Foreskin keratinocyte (primary cell): ENCODE measurements at places on chromosomes 3 and 15. TPM values are rescaled to one million over a fixed set of nuclear protein-coding genes. Genes with fewer than 3 reads are reported as not detected.
A peak's percentile ranks its signal among the peaks of the same experiment; 100 is the strongest.

- no peak for DNase-seq
Observed at GRCh38 chr3:20984594-20985205, 766.3 kb downstream of the ZNF385D start.

DNA sequence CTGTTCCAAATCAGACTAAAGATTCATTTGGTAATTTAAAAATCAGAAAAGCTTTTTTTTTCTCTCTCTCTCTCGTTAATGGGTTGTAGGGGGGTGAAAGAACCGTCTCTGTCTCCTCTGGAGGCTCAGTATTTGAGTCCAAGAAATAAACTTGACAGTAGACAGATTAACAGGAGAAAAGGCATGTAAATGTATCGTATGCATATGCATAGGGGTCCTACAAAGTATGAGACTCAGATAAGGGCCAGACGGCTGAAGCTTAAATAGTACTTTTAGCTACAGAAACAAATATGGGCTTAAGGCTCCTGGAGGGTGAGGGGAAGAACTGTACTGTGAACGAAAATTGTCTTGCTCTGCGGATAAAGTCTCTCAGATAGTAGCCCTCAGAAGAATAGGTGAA, 42.4 kb downstream of the PIK3CA start:
- DNase-seq: no peak

GRCh38 chr3:29335438-29335837, 54.6 kb downstream of the RBMS3 start:
- DNase-seq: peak; percentile 91

Gene ASB14
- polyA plus RNA-seq: not detected in 2 replicates
